ENCODE measurements at places on chromosomes 5 and 9. TPM values are rescaled to one million over a fixed set of nuclear protein-coding genes. Genes with fewer than 3 reads are reported as not detected.

The BARHL1 gene
- not detected for total RNA-seq

The ENHO gene
- total RNA-seq, result not detected

The BTNL8 gene
- total RNA-seq, result not detected

The IL13 gene
- 4.8 TPM for total RNA-seq

The GRXCR2 gene
- not detected for total RNA-seq

The PCDHA6 gene
- not detected for total RNA-seq

The SPINK14 gene
- not detected for total RNA-seq

The TMEM167A gene
- 78.6 TPM for total RNA-seq

The PRR16 gene
- not detected for total RNA-seq

The SMIM33 gene
- not detected for total RNA-seq

The SAPCD2 gene
- 13.5 TPM for total RNA-seq

The GPR151 gene
- total RNA-seq, result not detected

The CYSRT1 gene
- total RNA-seq, result not detected

The FGF10 gene
- total RNA-seq, result not detected

The ALDH1A1 gene
- not detected for total RNA-seq

The RAB3C gene
- not detected for total RNA-seq

The ZNF366 gene
- not detected for total RNA-seq
